ENCODE measurements at places on chromosomes 2 and 18.

- no peak for DNase-seq
Observed at GRCh38 chr18:9095297-9096006, 7.0 kb upstream of the NDUFV2 start.

GRCh38 chr2:152221839-152222238 lies 46.3 kb upstream of the STAM2 start:
- DNase-seq = no peak

DNA sequence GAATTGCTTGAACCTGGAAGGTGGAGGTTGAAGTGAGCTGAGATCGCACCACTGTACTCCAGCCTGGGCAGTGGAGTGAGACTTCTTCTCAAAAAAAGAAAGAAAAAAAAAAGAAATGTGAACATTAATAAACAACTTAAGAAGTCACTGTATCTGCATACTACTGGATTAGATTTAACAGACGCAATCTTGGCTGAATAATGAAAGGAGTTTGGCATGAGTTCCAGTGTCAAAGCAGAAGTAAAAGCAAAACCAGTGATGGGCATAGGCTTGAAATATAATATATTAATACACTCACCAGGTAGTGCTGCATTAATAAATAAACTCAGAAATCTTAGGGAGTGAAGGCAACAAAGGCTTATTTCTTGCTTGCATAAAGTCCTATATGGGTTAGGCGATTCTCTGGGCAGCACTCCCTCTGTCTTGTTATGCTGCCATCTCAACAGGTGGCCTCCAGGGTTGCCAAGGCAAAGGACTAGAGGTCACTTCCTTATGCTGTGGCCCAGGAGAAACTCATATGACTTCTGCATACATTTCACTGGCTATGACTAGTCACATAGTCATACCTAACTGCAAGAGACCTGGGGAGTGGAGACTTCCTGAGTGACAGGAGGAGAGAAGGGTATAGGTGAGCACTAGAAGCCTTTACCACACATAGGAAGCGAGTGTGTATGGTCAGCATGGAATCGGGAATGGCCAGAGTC lies 296.2 kb upstream of the SPRED2 start:
- no peak for DNase-seq

DNA sequence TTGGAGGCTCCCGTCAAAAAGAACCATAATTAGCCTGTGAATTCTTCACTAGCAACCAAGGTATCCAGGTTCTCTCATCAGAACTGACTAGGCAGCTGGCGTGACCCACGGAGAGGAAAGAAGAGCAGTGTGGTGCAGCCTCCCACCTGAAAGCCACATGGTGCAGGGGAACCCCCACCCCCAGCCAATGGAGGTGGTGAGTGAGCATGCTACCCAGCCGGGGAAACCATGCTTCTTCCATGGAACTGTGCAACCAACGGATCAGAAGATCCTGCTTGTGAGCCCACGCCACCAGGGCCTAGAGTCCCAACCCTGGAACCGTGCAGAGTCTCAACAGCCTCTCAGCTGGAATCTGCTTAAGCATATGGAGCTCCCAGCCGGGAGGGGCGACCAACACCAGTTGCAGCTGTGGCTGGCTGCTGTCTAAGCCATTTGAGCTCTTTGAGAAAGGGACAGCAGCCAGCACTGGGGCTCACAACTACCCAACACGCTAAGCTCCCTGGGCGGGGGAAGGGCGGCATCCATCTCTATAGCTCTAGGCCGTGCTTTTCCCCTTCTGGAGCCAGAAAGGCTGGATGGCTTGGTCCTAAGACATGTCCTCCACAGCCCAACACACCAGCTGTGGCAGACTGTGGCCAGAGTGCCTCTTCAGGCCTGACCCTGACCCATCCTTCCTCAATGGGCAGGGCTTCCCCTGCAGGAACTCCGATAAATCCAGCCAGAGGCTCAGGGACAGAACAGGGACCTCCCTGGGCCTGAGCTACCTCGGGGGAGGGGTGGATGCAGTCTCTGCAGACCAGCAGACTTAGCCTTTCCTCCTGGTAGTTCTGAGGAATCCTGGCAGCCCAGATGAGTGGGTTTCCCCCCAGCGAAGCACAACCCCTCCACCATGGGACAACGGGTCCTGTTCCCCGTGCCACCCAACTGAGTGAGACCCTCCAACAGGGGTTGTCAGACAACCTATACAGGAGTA lies 151.4 kb upstream of the NXPH2 start:
- DNase-seq = no peak

Data from NCI-H2029 (cell line).